SK-N-SH (cell line): ENCODE measurements at places on chromosomes 1 and 21. TPM values are rescaled to one million over a fixed set of nuclear protein-coding genes. Genes with fewer than 3 reads are reported as not detected.

DNA sequence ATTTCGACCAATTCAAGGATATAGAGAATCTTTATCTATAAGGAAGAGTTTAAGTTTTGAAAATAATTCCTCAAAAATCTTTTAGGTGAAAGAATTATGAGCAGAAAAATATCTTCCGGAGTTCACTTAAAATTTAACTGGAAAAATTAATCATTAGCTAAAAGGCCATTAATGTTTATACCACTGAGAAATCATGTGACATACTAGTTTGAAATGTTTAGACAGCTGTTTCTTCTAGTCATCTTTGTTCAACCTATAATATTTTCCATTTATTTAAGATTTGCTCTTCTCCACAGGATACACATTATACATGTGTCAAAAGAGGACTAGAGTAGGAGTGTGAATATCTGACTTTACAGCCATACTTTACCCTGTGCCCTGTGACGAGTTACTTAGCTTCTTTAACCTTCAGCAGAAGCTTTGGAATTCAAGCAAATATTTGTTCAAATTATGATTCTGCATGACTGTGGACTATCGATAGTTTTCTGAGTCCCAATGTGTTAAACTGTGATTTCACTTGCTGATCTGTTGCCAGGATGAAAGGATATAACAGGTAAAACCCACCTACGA, 374.8 kb downstream of the BRINP3 start:
- H3K27ac ChIP-seq, result no peak overlapping the region
- no peaks in the 10 kb centered on the region for H3K4me1 ChIP-seq
- DNase-seq, result no peak
- H3K4me3 ChIP-seq, result no peak overlapping the region
- H3K27me3 ChIP-seq, result no peaks in the 10 kb centered on the region
- no peaks in the 10 kb centered on the region for H3K36me3 ChIP-seq

GRCh38 chr1:5989731-5990271, 2.4 kb downstream of the NPHP4 start:
- no peak overlapping the region for H3K27ac ChIP-seq
- H3K4me3 ChIP-seq, result no peak overlapping the region
- no peak for DNase-seq
- H3K27me3 ChIP-seq, result no peaks in the 10 kb centered on the region

- H3K27ac ChIP-seq, result no peak overlapping the region
- H3K4me1 ChIP-seq, result peaks cover 6% of the 10 kb centered on the region; the same call in 1 of the 2 replicates
- no peak for DNase-seq
- H3K36me3 ChIP-seq, result no peaks in the 10 kb centered on the region
These were observed 31.3 kb upstream of the FGGY start for GRCh38 chr1:59265622-59266021.

- DNase-seq, result no peak
- no peaks in the 10 kb centered on the region for H3K27me3 ChIP-seq
- peaks cover 9% of the 10 kb centered on the region; the same call in 1 of the 2 replicates for H3K4me1 ChIP-seq
- H3K4me3 ChIP-seq, result no peak overlapping the region
- no peak overlapping the region for H3K27ac ChIP-seq
These were observed 71.1 kb downstream of the IER5 start for GRCh38 chr1:181159451-181160140.

The GCSAML gene
- not detected in 2 replicates for polyA plus RNA-seq
